ENCODE measurements at places on chromosomes 7 and 10.

DNA sequence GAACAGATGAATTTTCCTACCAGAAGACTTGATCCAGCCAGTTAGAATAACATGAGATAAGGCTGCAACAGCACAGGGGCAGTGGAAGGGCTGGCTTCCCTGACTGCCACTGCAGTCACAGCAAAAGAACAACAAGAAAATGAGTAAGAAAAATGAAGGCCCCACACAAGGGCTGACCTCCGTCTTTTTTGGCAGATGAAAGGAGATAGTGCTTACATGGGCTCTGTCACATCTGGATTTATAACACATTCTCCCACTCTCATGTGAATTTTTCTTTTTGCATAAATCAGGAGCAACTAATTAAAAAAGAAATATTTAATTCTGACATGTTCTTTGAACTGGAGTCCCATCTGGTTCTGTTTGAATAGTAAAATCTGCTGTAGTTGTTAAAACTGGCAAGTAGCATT lies 99.6 kb downstream of the NRP1 start:
- no peak for DNase-seq

- no peak for DNase-seq
Measured at GRCh38 chr7:131861620-131862346, 305.4 kb upstream of the PODXL start.

DNA sequence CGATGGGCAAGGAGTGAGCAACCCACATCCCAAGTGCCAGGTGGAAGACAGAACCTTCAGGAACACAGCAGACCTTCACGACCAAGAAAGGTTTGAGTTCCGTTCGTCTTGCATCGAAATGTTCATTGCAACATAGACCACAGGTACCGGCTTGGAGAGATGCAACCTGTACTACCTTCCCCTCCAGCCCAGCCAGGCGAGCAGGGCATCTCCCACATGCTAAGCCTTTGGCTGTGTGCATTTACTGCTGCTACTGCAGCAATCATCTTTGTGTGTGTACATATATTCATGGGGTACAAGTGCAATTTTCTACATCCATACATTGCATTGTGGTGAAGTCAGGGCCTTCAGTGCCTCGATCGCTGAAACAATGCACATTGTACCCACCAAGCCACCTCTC lies 58.8 kb downstream of the CTBP2 start:
- no peak for DNase-seq

DNA sequence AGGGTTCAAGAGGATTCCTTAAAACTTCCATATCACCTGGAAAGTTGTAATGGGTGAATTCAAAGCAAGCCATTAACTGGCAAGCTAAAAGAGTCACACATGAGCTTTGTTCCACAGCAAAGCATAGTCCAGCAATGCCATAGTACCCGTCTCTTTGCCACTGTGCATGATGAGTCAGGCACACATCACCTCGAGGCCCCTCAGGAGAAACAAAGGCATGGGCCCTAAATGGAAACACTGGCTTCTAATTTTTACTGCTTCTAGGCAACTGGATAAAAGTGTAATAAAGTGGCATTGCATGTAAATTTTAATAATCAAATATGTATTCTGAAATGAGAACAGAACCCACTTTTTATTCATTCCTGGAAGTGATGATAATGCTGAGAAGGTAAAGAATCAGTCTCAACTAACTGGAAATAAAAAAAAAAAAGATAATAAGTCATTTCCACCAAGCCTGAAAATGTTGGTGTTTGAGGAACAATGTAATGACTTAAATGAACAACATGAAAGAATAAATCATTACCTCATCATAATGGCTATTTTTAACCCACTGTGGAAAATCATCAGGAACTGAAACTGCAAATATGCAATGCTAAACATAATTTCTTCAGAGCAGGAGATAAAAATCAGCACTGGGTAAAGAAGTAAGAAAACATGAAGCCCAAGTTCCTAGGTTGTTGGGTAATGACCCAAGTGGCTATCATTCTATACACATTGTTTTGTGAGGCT lies 104.9 kb downstream of the CDK6 start:
- no peak for DNase-seq

DNA sequence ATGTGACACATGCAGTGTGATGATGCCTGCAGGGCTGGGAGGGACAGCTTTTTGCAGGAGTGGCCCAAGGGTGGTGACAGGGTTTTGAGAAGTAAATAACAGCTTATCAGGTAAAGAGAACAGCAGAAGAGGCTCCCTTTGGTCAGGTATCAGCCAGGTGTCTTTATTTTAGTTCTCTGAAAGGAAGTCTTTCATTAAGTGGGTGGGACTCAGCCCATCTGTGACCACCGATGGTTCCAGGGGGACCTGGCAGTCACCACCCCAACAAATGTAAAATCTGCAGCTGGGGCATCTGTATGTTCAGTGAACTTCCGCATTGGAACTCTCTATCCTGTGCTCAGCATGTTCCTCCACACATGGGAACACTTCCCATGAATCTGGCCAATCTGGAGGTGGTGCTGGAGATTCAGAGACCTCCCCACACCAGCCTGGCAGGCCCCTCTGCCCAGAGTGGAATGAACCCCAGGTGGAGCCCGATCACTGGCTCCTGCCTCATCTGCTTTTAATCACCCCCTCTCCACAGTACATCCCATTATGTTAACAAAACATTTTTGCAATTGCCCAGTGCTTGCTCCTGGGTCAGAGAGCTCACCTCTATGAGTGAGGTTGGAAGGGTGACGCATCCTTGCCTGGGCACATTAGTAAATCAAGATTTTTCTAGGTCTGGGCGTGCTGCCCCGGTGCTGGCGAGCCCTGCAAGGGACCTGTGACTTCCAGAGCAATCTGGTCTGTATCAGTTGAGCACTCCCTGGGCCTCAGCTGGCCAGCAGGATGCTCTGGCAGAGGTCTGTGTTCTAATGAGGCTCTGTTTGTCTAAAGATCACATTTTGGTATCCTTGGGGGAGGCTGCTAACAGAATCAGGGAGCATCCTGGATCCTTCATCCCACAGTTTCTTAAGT lies 140.4 kb upstream of the GDF10 start:
- DNase-seq: no peak

Measured in CD4-positive, alpha-beta T cell (primary cell).